ENCODE measurements at places on chromosomes 16 and 17. TPM values are rescaled to one million over a fixed set of nuclear protein-coding genes. Genes with fewer than 3 reads are reported as not detected.
A peak's percentile ranks its signal among the peaks of the same experiment; 100 is the strongest.

GRCh38 chr17:41718287-41718645 is 6.1 kb downstream of the GAST start:
- H3K27ac ChIP-seq, result no peak overlapping the region
- no peak for DNase-seq
- H3K4me1 ChIP-seq, result peaks cover 7% of the 10 kb centered on the region
- H3K36me3 ChIP-seq, result no peaks in the 10 kb centered on the region

GPR139 gene
- total RNA-seq, result not detected

BCL6B gene
- 0.91 TPM for total RNA-seq

DNA sequence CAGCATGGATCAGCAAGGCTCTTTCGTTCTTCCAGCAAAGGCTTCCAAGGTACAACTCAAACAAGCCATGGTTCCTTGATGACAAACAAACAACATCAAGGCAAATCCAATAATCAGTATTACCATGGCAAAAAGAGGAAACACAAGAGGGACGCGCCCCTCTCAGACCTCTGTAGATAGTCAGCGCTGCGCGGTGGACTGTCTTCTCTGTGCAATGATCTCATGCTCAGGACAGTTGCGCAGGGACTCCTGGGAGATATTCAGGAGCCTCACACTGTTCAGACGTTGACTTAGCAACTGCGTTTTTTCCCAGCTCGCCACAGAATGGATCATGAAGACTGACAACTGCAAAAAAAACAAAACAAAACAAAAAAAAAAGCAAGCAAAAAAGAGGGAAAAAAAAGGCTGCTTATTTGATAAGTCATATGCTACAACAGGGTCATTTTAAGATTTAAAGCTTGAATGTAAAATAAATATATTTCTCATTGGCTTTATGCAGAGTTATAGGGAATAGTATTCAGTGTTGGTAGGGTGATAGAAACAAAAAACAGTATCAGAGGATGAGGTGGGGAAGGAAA is 37.1 kb upstream of the ADCY7 start:
- H3K4me1 ChIP-seq, result peaks cover 14% of the 10 kb centered on the region
- no peak for DNase-seq
- H3K27ac ChIP-seq, result peak overlapping the region; percentile 24
- H3K4me3 ChIP-seq, result no peak overlapping the region
- peaks cover 38% of the 10 kb centered on the region for H3K36me3 ChIP-seq

GRCh38 chr17:50380369-50381259 is 7.6 kb downstream of the EME1 start:
- H3K36me3 ChIP-seq, result peaks cover 42% of the 10 kb centered on the region
- no peak overlapping the region for H3K4me3 ChIP-seq
- H3K27me3 ChIP-seq, result no peaks in the 10 kb centered on the region
